ENCODE measurements at places on chromosomes 12 and 14.

GRCh38 chr14:94345344-94346064 lies 22.4 kb upstream of the SERPINA6 start:
- no peak for DNase-seq

- peak; percentile 63 for DNase-seq
These were observed 1.6 kb upstream of the ACVRL1 start for GRCh38 chr12:51905471-51906429.

DNA sequence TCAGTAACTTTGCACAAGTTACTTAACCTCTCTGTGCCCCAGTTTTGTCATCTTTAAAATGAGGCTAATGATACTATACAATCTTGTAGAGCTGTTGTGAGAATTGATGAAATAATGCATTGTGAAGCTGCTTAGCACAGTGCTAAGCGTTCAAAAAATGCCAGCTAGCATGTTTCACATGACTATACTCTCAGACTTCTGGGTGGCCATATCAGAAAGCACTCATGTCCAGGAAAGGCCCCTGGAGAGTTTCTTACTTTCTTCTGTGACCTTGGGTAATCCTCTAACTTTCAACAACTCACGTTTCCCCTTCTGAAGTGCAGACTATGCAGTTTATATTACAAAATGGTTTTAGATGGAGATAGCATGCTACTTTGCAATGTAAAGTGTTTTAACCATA lies 68.1 kb downstream of the TPH2 start:
- DNase-seq = no peak

GRCh38 chr12:2222691-2223090 lies 169.9 kb downstream of the CACNA1C start:
- DNase-seq = no peak

DNA sequence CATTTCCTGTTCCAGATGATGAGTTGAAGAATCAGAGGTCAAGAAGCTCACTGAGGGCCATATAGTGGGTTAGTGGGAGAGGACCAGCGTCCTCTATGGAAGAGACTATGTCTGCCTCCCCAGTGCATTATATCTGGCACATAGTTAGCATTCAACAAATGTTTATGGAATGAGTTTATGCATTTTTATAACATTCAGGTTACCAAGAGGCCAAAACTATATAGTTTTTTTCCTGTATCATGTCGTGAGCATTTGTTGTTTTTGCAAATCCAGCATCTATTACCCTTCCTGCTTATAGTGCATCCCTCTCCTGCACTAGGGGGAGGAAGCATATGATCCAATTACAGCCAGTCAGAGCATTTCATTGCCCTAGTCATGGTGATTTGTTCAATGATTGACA lies 60.6 kb downstream of the SUDS3 start:
- no peak for DNase-seq

DNA sequence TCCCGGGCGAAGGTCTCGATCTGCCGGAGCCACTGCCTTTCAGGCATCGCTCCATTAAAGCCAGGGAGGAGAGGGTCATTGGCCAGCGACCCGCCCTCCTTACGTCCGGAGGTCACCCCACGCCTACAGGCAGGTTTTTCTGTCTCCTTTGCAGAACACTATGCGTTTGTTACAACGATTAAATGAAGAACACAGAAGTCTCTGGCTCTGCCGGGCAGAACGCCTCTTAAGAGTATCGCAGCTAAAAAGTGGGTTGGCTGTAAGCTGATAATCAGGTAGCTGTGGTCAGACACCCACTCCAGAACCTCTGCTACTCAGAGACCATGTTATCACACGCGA lies 15.0 kb downstream of the OTX2 start:
- DNase-seq = no peak

GRCh38 chr12:92596383-92596782 lies 106.4 kb upstream of the PLEKHG7 start:
- no peak for DNase-seq

GRCh38 chr12:69508621-69509020 lies 38.4 kb downstream of the FRS2 start:
- no peak for DNase-seq

- no peak for DNase-seq
These were observed 929.8 kb downstream of the DIO2 start for GRCh38 chr14:79281244-79282152.

DNA sequence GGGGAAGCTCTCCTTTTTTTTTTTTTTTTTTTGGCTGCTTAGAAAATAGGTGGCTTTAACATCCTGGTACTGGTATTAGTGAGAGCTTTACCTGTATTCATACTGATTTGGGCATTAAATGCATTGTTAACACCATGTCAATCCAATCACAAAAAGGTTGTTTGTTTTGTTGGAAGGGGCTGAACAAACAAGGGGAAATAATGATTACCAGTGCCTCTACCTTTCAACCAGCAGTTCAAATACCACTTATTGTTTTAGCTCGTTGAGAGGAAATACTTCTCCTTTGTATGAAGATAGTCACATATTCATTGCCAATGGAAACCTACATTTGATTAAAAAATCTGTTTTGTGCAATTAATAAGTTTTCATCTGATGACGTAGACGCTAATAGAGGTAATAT lies 72.9 kb downstream of the MIPOL1 start:
- DNase-seq = no peak

DNA sequence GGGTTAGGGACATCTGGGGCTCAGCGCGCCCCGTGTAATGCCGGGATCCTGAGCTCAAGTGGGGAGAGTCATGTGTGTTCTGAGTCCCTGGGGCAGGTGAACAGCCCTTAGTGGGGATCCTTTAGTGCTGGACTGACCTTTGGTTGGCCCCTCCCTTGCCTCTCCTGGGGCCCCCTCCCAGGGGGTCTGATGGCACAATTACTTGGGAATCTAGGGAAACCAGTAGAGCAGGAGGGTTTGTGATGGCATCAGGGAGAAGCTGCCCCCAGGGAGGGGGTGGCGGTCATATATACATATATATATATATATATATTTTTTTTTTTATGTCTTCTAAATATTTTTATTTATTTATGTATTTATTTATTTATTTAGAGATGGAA lies at the start of gene MORN3:
TSS of gene MORN3 (minus strand) at position 134 of the 380 bp plus-strand sequence. CDS start 171 bp downstream, outside the sequence.
- DNase-seq = no peak

DNA sequence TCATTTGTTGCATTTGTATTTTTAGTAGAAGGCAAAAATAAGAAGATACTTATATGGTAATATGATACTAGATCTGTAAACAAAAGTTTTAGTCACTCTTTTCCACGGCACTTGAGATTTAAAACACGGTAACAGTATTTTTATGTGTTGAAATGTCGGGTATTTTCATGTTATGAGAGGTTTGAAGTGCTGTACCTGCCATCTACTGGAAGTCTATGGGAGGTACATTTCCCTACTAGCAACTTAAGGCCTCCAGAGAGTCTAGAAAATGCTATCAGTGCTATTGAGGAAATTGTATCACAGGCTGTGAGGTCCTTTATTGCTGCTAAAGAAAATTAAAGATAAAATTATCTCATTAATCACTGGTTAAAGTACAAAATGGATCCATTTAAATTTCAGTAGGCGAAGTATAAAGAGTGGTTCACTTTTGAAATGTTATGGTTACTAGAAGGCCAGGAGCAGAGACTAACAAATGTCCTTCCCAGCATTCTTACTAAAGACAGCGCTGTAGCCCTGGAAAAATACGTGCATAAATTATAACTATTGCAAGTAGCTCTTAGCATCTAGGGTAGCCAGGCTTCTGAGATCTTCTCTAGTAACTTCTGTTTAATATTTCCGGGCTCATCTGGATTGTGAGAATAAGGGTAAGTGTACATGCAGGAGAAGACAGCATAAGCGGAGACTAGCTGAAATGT lies 77.6 kb upstream of the PRKD1 start:
- no peak for DNase-seq

- no peak for DNase-seq
These were observed 44.3 kb downstream of the CDC42BPB start for GRCh38 chr14:103013028-103013427.

- peak; percentile 27 for DNase-seq
These were observed 176.8 kb downstream of the GXYLT1 start for GRCh38 chr12:41967668-41968500.

DNA sequence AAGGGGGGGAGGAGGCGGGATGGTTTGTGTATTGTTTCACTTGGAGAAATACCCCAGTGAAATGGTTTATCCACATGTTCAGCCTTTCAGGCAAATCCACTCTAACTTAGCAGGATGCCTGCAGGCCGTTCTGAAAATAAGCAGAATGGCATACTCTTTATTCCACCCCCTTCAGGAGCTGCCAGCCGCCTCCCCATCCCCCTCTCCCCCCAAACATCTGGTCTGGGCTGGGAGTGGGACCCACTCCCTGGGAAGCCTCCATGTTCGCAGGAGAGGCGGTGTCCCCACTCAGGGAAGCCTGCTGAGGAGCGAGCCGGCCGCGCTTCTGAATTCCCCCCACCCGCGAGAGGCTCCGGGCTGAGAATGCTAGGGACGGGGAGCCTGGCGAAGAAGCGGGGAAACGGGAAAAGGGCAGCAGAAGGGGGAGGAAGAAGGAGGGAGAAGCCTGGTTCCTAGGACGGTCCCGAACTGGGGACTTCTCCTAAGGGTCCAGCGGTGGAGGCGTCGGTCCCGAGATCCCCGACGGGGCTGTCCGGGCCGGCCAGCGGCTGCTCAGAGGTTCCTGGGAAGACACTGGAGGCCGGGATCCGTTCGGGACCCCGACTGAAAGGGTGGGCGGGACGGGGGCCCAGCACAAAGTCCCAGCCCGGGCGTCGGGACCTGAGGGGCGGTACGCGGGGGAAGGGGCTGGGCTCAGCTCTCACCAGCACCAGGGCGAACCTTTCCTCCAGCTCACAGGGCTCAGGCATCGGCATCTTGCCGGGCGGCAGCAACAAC lies 666 bp downstream of the FMNL3 start:
- DNase-seq = peak; percentile 40

GRCh38 chr12:50620978-50621360 lies 116.2 kb downstream of the DIP2B start:
- no peak for DNase-seq

GRCh38 chr14:86013641-86014040 lies 483.7 kb downstream of the FLRT2 start:
- no peak for DNase-seq

DNA sequence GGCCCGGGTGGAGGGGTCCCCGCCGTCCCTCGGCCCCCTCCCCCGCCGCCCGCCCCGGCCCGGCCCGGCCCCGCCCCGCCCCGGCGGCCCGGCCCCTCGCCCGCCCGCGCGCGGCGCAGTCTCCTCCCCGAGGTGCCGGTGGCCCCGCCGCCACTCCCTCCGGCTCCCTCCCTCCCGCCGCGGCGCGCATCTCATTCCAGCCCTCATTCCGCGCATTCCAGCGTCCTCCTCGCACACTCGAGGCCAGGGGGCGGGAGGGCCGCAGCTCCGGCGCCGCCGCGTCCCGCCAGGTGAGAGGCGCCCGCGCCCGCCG lies at the start of gene TEAD4:
TSS of gene TEAD4 (plus strand) at position 206 of the 313 bp plus-strand sequence.
- DNase-seq = peak; percentile 61

GRCh38 chr12:10065241-10065640 lies 33.5 kb downstream of the CLEC1A start:
- DNase-seq = no peak

- no peak for DNase-seq
These were observed 10.1 kb downstream of the GSG1 start for GRCh38 chr12:13093191-13093847.

DNA sequence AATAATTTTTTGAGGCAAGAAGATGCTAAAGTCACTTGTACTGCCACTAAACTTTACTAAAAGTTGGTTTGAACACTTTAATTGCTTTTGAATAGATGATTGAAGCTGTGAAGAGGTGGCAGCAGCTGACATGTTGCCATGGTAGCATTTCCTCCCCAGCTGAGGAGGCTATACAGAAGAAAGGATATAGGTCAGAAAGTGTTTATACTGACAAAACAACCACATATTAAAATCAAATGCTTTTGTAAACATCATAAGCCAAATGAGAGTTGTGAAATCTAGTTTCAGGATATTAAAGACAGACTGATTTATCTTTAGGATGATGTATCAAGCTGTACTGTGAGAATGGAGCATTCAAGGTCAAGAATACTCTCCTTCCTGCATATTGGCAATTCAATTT lies 41.7 kb downstream of the TSPAN19 start:
- DNase-seq = no peak

GRCh38 chr14:91493169-91493568 lies 16.9 kb downstream of the PPP4R3A start:
- DNase-seq = no peak

- peak; percentile 79 for DNase-seq
These were observed 5.3 kb upstream of the ACACB start for GRCh38 chr12:109110988-109111495.

- no peak for DNase-seq
These were observed 9.0 kb upstream of the LRTM2 start for GRCh38 chr12:1811281-1811947.

- DNase-seq = peak; percentile 57
These were observed 37.7 kb downstream of the SLC5A8 start for GRCh38 chr12:101172316-101172715.

- DNase-seq = peak; percentile 52
These were observed 65.3 kb downstream of the IFT43 start for GRCh38 chr14:76050797-76051392.

- no peak for DNase-seq
These were observed 18.7 kb upstream of the OASL start for GRCh38 chr12:121057794-121058193.

DNA sequence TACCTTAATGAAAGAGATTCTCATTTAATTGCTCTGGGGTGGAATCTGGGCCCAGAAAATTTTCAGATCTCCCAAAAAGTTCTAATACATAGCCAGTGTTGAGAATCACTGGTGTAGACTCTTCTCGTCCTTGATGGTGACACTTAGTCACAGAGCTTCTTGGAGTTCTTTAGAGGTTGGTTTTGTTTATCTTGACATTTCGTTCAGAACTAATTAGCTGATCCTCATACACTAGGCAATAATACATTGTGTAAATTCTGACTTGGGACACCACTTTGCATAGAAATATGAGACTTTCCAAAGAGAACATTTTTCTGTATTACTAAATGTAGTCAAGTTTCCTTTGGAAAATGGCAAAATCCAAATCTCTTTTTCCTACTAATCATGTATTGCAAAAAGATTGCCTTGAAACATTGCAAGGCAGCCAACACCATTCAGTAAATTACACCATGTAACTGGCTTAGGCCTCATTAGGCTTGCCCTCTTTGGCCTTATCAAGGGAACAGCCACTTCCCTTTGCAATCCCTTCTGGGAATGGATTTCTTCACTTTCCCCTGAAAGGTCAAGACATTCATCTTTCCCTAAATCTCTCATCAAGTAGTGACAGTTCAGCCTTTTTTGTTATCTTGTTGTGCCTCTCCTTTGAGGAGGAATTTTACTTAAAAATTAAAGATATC lies 102.2 kb downstream of the PAH start:
- no peak for DNase-seq

All from glutamatergic neuron (in vitro differentiated cells).